ENCODE measurements at places on chromosomes 11 and 22.

GRCh38 chr11:68313574-68314202 is 1.3 kb downstream of the LRP5 start:
- no peak for DNase-seq

DNA sequence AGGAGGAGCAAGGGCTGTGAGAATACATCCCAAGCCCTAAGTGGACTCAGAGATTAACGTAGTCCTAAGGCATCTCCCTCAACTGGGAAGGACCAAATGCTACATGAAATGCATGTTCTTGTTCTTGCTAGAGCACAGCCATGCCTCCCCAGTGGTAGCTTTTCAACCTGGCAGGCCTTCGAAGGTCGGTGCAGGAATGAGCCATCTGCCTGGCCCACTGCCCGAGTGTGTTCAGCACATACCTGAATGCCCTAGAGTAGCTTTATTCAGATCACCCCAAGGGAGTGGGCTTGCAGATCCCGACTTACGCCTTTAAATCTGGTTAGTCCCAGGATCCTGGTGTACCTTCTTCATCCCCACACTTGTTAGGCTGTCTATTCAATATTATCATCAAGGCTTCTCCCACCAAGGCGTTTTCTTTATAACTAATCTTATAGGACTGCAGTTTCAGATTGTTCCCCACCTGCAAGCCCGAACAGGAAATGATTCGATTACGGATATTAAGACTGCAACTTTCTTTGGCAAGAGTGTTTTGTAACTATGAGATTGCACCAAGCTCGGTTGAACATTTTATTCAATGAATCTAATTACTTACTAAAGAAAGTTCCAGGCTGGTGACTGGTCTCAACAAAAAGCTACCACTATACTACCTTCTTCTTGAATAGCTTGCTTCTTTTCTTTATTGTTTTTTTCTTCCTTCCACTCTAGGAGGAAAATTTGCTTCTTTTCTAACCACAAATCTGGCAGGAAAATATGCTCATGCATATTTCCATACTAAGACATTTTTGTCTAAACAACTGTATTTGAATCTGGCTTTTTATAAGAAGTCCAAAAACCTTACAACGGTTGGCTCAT is 115.6 kb downstream of the SGSM3 start:
- no peak for DNase-seq

DNA sequence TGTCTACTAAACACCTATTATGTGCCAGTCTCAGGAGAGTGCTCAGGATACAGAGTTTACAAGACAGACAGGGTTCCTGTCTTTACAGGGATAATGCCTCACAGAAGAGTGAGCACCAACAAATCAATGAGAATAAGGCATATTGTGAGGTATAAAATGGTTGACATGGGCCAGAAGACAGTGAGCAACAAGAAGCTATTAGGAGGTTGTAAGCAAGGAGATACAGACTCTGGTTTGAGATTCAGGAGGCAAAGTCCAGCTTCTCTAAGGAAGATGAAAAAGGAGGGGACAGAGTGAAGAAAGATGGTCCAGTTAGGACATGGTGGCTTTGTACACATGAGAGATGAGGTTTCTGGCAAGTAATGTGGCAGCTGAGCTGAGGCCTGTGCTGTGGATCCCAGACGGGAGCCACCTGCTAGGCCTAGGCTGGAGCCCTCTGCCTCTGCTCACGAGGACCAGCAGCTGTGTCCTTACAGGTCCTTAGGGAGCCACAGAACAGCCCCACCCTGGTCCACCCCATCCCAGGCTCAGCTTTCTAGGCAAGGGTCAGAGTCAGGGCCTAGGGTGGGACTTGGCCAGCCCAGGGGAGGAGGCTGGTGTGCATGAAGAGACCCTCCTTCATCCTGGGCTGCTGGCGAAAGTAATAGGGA is 110.5 kb downstream of the ZNF280B start:
- DNase-seq: no peak

- no peak for DNase-seq
These were observed 71.7 kb upstream of the FAR1 start for GRCh38 chr11:13596611-13597326.

GRCh38 chr11:60887556-60887955 is 18.8 kb downstream of the PRPF19 start:
- no peak for DNase-seq

DNA sequence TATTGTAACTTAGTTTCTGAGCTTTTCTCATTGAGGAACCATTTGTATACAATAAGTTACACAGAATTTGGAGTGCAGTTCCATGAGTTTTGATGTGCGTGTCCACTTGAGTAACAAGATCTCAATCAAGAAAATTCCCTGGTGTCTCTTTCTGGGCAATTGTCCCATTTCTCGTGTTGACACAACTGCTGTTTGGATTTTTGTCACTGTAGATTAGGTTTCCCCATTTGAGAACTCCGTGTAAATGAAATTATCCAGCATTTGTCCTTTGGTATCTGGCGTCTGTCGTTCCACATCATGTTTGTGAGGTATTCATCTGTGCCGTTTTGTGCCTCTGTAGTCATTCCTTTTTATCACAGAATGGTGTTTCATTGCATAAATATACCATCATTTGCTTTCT is 547.0 kb downstream of the TBC1D22A start:
- DNase-seq: no peak

GRCh38 chr11:29996016-29996415 is 20.8 kb downstream of the KCNA4 start:
- DNase-seq: no peak
